ENCODE measurements at places on chromosomes 4 and X.
A peak's percentile ranks its signal among the peaks of the same experiment; 100 is the strongest.

- peak; percentile 65 for DNase-seq
Measured at GRCh38 chr4:182916483-182917181, 554 bp downstream of the DCTD start.

DNA sequence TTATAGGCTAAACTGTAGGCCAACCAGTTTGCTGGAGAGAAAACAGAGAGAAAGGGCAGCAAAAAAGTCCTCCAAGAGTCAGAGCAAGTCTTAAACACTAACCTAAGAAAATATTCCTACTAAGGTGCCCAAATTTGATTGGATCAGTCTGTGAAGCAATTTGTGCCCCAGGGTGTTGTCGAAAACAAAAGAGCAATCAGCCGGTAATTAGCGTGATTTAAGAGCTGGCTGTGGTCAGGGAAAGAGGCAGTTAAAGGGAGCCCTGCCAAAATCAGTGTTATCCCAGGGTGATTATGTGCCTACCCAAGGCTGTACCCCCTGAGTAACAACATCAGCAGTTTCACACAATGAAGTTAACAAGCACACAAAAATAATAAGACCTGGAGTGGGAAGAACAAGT, 6.4 kb upstream of the BRWD3 start:
- no peak for DNase-seq

DNA sequence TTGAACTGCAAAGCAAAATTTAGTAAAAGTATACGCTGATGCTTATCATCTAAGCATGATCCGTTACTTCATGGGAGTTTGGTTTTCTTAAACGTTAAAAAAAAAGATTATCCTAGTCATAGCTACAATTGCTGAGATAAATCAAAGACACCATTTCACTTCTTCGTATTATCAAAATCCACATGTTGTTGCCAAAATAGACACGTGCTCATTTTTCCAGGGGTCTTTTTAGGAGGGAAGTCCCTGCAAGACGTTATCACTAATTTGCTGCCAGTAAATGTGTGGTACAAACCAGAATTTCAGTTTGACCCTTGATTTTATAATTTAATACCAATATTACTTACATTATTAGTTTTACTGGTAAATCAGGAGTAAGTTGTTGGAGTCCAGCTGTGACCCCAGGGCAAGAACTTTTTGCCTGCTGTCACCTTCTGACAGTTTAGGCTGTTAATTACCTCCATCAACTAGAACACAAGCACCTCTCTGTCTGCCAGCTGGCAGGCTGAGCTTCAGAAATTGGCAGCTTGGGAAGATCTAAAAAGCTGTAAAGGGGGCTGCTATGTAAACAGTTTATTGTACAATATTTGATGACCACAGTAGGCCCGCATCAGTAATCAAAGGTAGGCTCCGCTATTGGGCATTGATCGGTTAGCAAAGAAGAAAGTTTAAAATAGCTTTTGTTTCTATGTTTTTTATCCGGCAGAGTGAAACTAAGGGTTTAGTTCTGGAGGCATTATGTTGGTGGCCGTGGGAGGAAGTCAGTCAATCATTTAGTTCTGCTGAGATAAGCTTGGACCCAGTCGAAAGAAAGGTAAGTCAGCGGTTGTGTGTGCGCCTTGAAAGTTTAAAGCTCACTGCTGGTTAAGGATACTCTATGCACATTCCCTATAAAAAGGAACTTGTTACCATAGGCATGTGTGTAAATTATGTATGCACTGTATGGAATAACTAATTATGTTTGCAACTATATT, 196.4 kb downstream of the FBXO8 start:
- no peak for DNase-seq

DNA sequence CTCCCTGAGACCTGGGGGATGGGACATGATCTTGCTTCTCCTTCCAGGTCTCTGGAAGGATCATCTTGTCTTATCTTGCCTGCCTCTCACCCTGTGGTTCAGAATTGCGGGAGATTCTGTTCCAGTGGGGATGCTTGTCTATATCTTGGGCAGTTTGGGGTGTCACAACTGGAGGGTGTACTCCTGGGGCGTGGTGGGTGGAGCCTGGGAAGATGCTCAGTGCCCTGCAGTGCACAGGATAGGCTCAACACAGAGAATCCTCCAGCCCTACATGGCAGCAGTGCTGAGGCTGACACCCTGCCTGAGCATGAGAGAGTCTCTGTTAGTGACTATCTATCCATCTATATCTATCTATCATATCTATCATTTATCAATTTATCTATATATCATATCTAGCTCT, 7.7 kb downstream of the P2RY8 start:
- DNase-seq: no peak

GRCh38 chr4:128915544-128915943, 106.0 kb downstream of the JADE1 start:
- DNase-seq: no peak

DNA sequence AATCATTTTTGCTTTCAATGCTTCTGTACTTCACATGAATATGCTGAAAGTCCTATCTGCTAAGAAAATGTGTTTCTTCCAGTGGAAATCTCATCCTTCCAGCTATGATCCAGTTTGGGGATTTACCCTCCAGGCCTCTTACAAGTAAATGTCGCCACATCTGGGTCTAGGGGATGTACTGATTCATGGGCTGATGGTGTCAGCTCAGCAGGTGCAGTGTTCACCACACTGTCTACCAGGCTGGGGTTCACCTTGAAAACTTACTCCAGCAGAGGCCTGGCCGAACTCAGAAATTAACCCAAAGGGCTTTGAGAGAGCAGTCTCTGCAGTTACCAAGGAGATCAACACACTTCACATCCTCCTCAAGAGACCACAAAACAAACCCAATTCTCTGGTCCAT, 154.3 kb downstream of the TSPAN5 start:
- DNase-seq: no peak

GRCh38 chr4:127224556-127224955, 408.2 kb upstream of the INTU start:
- DNase-seq: no peak

DNA sequence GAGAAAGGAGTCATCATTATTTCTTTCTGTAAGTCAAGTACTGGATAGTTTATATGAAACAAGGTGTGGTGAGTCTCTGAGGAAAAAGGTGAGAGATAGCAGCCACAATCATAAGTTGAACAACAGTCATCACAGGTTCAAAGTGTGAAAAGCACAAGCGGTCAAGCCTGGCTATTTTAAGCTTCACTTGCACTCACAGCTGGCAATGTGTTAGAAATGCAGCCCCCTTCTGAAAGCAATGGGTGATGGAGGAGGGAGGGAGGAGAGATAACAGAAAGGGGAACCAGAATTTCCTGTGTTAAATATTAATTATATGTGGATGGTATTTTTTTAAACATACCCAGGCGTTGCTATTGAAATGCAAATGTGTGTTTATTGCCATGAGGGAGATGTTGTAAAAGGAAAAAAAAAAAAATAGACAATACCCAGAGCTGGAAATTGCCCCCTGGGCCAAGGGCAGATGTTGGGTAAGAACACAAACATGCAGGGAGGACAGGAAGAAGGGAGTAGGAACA, 26.9 kb upstream of the BMP3 start:
- no peak for DNase-seq

DNA sequence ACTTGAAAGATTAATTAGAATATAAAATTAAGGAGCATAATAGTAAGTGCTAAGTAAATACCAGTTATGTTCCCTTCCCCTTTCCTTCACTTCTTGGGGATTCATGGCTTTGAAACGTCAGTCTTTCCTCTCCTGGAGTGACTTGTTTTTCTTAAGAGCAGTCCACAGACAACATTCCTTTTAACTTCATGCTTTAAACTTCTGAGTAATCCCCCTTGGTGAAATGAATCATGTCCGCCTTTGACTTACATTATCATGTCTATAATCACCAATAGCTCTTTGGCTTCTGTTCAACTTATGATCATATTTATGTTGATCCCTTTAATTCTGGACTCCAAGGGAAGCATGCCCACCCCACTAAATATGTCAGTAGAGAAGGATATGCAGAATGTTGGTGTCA, 1012.1 kb upstream of the SLIT2 start:
- peak; percentile 34 for DNase-seq

DNA sequence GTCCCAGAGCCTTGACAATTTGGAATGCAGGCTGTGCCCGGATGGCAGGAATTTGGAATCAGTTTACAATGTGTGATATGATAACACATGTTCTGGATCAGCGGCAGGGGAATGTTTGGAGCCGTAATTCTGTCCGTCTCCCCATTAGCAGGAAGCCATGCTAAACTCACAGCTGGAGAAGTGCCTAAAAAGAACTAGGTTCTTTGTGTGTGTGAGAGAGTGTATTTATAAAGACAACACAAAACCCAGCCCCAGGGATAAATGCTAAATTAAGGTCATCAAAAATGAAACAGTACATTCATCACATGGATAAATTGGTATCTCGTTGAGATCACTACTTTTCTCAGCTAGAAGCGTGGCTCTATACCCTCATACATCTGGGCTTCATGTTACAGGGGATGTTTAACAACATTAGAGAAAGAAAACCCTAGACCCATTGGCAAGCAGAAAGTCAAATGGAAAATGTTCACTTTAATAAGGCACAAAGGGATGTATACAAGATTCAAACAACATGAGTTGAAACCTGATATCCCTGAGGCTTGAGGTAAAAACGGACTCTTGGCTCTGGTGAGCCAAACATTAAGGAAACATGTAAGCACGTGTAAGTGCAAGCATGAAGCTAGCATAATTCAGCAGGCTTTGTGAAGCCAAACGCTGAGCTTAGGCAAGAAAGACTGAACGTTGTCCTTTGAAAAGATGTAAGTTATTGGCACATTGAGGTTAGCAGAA, 18.0 kb upstream of the TMEM131L start:
- peak; percentile 45 for DNase-seq

GRCh38 chr4:4639370-4639769, 97.5 kb upstream of the STX18 start:
- no peak for DNase-seq

GRCh38 chrX:154727871-154728270, 23.0 kb downstream of the GAB3 start:
- peak; percentile 86 for DNase-seq

GRCh38 chr4:161428180-161428965, 735.4 kb downstream of the FSTL5 start:
- no peak for DNase-seq

DNA sequence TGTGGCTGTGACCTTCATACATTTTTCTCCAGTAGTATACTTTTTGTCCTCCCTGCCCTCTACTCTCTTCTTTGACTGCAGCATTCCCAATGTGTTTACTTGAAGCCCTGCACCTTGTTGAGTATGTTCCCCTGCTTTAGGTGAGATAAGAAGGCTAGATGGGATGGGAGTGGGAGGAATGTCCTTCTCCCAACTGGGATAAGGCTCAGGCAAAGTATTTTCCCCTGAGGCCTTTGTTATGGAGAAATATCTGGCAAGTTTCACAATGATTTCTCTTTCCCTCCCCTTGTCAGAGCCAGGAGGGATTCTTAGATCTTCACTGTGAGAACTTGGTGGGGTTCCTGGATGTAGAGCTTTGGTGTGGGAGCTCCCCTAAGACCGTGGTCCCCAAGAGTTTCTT, 131.8 kb downstream of the CLCN5 start:
- DNase-seq: no peak

DNA sequence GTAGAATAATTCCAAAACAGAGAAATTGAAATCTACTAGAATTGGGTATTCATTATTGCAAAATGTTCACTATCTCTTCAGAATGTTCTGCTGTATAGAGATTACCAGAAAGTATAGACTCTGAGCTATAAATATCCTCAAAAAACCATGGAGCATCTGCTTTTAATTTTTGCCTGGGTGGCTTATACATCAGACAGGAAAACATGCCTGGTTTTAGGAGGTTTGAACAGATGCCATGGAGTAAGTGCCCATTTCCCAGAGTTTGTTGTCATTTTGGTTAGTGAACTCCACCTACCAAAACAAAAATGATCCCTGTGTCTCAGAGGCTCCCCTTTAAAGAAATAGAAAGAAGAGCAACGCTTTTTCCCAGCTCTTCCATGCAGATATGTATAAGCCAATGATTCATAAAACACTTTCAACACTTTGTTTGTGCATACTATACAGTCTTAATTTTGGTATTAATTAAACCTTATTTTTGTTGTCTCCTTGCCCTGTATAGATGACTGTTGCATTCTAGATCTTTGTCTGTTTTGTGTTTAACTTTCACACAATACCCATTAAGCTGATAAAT, 68.7 kb downstream of the MEPE start:
- no peak for DNase-seq

DNA sequence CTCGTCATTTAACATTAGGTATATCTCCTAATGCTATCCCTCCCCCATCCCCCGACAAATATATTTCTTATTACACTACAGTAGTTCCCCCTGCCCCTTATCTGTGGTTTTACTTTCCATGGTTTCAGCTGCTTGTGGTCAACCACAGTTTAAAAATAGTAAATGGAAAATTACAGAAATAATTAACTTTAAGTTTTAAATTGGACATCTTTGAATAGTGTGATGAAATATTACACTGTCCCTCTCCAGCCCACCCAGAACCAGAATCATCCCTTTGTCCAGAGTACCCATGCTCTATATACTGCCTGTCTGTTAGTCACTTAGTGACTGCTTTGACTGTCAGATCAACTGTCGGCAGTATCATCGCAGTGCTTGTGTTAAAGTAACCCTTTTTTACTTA, 47.4 kb upstream of the VEGFC start:
- DNase-seq: no peak

DNA sequence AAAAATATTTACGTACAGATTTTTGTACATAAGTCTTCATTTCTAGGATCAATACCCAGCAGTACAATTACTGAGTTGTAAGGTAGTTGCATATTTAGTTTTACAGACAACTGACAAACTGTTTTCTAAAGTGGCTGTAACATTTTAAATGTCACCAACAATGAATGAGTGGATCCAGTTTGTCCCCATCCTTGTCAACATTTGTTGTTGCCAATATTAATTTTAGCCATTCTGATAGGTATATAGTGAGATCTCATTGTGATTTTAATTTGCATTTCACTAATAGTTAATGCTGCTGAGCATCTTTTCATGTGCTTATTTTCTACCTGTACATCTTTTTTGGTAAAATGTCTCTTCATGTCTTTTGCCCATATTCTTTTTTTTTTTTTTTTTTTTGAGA, 30.9 kb upstream of the NOCT start:
- no peak for DNase-seq

DNA sequence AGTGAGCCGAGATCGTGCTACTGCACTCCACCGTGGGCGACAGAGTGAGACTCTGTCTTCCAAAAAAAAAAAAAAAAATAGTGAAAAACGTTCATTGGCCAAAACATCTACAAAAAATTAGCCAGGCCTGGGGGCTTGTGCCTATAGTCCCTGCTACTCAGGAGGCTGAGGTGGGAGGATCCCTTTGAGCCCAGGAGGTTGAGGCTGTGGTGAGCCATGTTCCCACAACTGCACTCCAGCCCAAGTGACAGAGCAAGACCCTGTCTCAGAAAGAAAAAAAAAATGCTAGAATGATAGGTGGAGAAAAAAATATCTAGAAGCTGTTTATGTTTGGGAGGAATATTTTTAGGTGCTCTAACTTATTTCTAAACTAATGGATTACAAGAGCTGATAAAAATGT, 14.9 kb downstream of the SPRY1 start:
- DNase-seq: no peak

Data from lung microvascular endothelial cell (primary cell).